Glomerular endothelial cell (primary cell): ENCODE measurements at places on chromosomes 2 and 18.
A peak's percentile ranks its signal among the peaks of the same experiment; 100 is the strongest.

GRCh38 chr2:97691166-97691565 lies 21.7 kb downstream of the C2orf92 start:
- DNase-seq = no peak

- no peak for DNase-seq
Measured at GRCh38 chr2:241810307-241811200, 1.6 kb downstream of the NEU4 start.

DNA sequence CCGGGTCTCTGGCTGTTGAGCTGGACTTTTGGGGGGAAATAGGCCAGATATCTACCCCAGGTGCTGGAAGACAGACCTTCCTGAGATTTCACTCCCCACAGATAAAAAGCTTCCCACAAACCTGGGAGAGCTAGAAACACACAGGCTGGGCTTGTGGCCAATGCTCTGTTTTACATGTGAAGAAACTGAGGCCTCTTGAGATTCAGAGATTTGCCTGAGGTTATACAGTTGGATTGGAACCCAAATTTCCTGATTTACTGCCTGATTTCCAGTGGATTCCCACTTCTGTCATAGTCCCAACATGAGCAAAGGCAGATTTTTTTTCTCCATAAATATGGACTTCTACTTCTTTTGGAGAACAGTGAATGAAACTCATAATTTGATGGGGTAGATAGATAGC lies 360.2 kb downstream of the SETBP1 start:
- DNase-seq = no peak

DNA sequence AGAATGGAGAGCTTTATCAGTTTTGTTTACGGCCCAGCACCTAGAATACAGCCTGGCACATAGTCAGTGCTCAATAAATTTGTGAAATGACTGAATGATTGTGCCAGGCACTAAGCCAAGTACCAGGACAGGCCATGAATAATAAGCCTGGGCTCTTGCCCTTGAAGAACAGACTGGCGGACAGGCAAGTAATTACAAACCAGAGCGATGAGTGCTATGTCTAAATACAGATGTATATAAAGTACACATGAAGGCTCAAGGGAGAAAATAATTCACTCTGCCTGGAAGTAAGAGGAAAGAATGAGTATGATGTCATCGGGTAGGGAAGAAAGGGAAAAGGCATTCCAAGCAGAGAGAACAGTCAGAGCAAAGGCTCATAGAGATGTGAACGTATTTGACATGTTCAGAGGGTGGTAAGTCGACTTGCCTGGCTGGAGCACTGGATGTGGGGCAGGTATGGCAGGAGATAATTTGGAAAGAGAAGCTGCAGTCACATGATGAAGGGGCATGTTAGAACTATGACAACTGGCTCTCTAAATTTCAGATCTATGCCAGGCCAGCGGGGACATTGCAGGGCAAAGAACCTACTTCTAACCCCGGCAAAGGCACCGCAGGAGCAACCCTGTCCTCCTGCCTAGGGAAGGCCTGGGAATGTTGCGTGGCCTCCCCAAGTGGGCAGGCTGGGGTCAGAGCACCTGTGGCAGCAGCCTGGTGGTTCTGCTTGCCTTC lies 119.1 kb upstream of the STPG4 start:
- DNase-seq = no peak

GRCh38 chr18:23020555-23021294 lies 87.6 kb downstream of the RBBP8 start:
- no peak for DNase-seq

GRCh38 chr2:17793296-17793695 lies 23.0 kb upstream of the MSGN1 start:
- no peak for DNase-seq

- DNase-seq = no peak
Measured at GRCh38 chr2:133486771-133487191, 81.5 kb downstream of the NCKAP5 start.

GRCh38 chr18:77547757-77548156 lies 298.1 kb downstream of the GALR1 start:
- DNase-seq = no peak

GRCh38 chr2:36376992-36377738 lies 21.6 kb downstream of the CRIM1 start:
- DNase-seq = no peak

DNA sequence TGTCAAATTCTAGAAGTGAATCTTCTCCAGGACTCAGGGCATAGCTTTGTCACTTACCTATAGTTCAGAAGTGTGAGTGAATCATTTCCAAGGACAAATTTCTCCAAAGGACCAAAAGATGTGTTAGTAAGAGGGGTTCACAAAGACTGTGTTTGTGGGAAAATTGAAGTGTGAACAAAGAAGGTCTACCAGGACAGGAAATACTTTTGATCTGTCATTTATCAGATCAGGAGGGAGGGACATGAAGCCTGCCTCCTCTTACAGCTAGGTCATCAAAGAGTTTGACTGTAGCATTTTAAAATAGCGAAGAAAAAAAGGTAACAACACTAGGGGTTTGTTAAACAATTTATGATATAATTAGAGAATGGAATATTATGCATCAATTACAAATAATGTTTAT lies 2.0 kb upstream of the CD28 start:
- DNase-seq = no peak

GRCh38 chr2:71299507-71299906 lies 32.1 kb upstream of the ZNF638 start:
- DNase-seq = peak; percentile 36

DNA sequence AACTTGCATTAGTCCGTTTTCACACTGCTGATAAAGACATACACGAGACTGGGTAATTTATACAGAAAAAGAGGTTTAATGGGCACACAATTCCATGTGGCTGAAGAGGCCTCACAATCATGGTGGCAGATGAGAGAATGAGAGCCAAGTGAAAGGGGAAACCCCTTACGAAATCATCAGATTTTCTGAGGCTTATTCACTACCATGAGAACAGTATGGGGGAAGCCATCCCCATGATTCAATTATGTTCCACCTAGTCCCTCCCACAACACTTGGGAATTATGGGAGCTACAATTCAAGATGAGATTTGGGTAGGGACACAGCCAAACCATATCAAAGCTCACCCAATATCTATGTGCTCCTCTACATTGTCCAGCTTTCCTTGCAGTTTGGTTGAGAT lies 16.0 kb upstream of the SERPINE2 start:
- DNase-seq = no peak

DNA sequence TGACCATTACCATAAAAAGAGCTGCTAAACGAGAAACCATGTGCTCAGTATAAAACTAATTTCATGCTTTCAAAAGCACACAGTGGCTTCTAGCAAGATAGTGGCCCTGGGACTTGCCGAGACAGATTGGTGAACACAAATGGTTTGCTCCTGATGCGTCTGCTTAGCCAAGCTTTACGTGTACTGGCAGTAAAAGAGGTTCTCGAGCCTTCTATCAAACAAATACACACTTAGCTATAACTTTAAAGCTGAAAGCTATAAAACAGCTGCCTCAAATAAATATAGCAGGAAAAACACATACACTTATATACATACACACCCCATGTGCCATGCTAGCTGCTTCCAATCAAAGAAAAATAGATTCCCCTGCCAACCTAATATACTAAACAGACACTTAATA lies 117.0 kb downstream of the ZNF385B start:
- DNase-seq = no peak

DNA sequence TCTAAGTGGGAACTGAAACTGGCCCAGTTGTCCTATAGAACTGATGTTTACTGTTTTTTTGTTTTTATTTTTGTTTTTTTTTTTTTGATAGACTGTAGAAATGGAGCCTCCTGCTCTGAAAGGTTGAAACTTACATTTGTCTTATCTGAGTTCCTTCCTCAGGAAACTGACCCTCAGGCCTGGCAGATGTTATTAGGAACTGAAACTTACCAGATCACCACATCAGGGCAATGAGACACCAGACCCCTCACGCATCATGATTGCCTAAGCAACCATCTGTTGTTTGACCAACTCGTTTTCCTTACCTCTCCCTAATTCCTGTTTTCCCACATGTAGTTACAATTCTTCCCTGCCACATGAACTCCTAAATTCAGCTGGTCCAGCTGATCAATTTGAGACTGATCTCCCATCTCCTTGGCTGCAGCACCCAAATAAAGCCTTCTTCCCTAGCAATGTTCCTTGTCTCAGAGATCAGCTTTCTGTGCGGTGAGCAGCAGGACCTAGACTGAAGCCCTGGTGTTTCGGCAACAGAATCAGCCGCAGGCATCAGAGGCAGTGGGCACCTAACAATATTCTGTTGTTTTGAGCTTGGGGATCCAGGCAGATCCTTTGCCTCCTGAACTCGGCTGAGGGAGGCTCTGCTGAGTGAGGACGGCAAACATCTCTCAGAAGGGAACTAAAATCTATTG lies 96.8 kb downstream of the MSH2 start:
- DNase-seq = no peak

DNA sequence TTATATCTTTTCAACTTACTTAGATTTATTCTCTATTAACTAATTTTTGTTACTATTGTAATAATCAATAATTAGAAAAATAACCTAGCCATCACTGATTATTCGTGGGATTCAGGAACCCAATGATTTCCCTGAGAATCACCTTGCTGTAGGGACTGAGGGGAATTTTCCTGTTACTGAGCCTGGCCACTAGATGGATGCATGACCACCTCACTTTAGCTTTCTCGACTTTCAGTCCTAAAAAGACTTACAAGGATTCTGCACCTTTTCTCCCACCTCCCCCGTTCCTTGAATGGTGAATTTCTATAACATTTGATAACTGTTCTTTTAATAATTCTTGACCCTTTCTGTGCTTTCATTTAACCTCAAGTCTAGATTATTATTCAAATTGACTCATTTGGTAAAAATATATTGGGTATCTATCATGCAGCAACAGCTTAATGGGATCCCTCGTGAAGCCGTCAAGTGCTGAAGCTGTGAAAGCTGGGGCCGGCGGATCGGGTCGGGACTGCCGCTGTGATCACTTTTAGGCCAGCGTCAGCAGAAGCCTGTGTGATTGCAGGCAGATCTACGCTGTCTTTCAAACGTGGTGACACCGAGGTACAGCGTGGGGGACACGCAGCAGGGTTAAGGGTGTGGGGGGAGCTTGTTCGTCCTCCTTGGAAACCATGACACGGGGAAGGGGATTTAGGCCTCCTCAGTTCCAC lies 38.8 kb upstream of the TMEM18 start:
- DNase-seq = no peak

DNA sequence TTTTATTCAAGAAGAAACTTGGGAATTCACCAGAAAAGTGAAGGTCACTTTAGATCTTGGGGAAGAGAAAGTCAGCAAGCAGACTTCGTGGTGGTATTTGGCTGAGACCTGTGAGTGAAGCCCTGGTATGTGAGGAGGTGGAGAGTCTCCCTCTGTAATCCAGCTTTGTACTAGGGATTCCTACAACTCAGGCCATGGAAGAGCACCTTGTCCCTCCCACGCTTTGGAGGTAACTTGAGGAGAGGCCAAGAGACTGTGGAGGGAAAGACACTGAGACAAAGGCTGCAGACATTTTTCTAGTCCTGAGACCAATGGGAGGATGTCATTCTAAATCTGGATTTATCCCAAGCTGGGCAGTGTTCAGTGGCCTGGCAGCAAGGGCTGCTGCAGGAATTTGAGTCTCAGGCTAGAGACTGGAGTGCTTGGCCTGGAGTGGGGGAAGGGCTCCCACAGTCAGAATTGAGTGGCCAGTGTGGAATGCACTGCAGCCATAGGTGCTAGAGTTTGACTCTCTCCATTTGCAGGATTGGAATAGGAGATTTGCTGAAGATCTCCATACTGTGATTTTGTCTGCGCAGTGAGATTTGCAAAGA lies 219.0 kb downstream of the ACTR3 start:
- DNase-seq = no peak

- peak; percentile 27 for DNase-seq
Measured at GRCh38 chr2:24421668-24422067, 61.3 kb upstream of the ITSN2 start.

DNA sequence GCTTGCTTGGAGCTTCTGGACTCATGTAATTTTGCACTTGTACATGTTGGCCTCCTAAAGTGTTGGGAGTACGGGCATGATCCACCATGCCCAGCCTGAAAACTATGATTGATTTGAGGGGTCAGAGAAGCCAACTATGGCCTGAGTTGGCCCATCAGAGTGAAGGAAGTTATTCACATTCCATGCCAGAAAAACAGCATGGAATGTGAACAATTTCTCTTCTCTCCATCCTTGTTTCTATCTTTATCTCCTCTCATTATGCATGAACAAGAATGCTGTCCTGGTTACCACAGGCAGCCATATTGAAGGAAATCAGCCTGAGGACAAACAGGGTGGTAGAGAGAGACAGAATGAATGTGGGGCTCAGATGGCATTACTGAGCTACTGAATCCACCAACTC lies 3.5 kb upstream of the CD226 start:
- no peak for DNase-seq

- no peak for DNase-seq
Measured at GRCh38 chr2:205564346-205565141, 117.8 kb upstream of the NRP2 start.

DNA sequence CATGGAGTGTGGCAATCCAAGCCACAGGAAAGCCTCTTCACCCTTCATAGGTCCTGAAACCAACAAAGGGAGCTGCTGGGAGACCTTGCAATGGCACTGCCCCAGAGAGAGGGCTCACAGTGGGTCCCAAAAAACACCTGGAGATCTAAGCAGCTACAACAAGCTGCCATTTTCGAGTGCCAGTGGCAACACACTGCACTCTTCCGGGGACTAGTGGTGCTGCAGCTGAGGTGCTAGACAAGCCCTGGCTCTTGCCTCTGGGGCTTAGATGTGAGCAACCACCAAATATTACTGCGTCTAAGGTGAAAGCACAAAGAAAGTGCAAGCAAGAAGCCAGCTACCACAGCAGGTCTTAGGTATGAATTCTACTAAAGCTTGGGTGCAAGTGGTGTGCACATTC lies 192.9 kb downstream of the NOL4 start:
- DNase-seq = no peak

- no peak for DNase-seq
Measured at GRCh38 chr2:126843081-126843480, 55.6 kb upstream of the TEX51 start.

- no peak for DNase-seq
Measured at GRCh38 chr2:168819050-168819715, 16.7 kb downstream of the NOSTRIN start.

- DNase-seq = no peak
Measured at GRCh38 chr2:9112079-9112721, 94.4 kb upstream of the ASAP2 start.

DNA sequence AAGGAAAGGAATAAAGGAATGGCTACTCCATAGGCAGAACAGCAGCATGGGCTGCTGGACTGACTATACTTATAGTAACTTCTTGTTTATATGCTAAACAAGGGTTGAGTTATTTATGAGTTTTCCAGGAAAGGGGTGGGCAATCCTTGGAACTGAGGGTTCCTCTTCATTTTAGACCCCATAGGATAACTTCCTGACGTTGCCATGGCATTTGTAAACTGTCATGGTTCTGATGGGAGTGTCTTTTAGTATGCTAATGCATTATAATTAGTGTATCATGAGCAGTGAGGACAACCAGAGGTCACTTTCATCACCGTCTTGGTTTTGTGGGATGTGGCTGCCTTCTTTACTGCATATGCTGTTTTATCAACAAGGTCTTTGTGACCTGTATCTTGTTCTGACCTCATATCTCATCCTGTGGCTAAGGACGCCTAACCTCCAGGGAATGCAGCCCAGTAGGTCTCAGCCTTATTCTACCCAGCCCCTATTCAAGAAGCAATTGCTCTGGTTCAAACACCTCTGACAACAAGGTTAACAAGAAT lies 98.6 kb upstream of the CABLES1 start:
- no peak for DNase-seq

- no peak for DNase-seq
Measured at GRCh38 chr18:48949606-48950535, 894 bp downstream of the SMAD7 start.
